H7 (cell line): ENCODE measurements at places on chromosomes 3 and 15. TPM values are rescaled to one million over a fixed set of nuclear protein-coding genes. Genes with fewer than 3 reads are reported as not detected.

ITIH1 gene
- not detected in 2 replicates for total RNA-seq

- no peak for DNase-seq
Measured at GRCh38 chr3:194772241-194773000, 86.7 kb downstream of the FAM43A start.

DNA sequence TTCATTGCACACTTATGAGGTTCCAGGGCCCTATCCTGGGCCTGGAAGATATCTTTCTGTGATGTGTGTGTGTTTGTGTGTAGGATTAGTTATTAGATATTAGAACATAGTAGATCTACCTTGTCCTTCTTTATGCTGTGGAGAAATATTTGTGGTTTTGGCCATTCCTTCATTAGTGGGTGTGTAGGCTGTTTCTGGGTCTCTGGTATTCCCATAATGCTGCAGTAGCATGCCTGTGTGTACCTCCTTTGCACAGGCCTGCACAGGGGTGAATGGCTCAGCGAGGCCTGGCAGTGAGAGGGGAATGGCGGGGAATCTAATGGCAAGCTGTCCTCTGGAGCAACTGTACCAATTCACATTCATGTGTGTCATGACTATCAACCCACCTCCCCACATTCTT is 125.8 kb upstream of the MRPS22 start:
- DNase-seq, result no peak

GRCh38 chr3:134809427-134810051 is 14.5 kb downstream of the EPHB1 start:
- peak; percentile 57 for DNase-seq

GRCh38 chr3:46098319-46098761 is 71.1 kb upstream of the XCR1 start:
- DNase-seq, result no peak

GRCh38 chr3:58009026-58009748 is 965 bp downstream of the FLNB start:
- DNase-seq, result peak; percentile 82

DNA sequence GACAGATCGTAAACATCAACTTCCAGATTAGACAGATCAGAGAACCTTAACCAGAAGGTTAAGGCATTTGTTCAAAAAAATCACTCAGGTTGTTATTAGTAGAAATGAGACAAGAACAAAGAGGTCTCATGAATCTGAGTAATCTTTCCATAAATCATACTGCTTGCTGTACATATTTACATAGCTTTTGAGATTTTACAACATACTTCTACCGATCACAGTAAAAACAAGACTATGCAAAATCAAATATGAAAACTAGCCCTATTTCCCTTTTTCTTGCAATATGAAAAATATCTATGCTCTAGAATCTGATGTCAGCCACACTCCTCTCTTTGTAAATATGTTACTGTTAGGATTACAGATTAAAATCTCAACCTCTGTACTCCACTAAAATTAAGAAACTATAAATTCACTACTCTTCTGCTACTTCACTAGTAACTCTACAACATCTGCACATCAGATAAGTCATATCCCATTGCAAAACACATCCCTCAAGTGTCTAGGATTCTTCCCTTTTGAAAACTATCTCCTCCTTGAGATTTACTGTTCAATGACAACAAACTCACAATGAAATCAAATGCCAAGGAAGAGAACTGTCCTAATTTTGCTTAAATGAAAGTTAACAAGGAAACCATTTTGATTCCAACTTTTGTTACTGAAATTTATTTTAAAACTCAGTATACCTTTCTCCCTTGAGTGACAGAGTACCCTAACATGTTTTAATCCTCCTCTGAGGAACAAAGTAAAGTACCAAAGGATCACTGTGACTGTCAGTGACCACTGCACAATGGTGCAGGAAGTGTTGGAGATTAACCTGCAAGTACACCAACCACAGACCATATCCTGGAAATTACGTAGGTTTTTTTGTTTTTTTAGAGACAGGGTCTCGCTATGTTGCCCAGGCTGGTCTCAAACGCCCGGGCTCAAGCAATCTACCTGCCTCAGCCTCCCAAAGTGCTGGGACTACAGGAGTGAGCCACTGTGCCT is 12.8 kb downstream of the DCUN1D1 start:
- no peak for DNase-seq
